Stimulated activated CD4-positive, alpha-beta T cell treated with anti-CD3 and anti-CD28 coated beads, Interleukin-1b, Interleukin-23, amount 100 ng/mL, for 1 hour (primary cell): ENCODE measurements at places on chromosomes 7 and 10.

- no peak for DNase-seq
Observed at GRCh38 chr7:150417239-150417638, 33.2 kb upstream of the GIMAP8 start.

GRCh38 chr10:26837139-26837538, 23.6 kb downstream of the ABI1 start:
- DNase-seq = no peak

DNA sequence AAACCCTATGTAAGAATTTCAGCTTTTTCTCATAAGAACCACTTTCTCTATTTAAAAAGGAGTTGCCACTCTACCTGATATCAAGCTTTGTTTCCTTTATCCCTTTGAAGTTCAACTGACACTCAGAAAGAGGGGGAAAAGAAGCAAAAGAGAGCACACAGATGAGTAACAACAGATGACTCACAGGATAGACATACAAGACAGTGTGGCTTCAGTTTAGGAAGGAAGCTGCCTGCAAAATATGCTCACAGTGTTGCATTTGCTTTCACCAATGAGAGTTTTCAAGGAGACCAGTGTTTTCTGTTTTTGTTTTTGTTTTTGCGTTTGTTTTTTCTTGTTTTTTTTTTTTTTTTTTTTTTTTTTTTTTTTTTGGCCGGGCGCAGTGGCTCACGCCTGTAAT, 1181.6 kb downstream of the DNAJB9 start:
- no peak for DNase-seq

GRCh38 chr7:139523199-139523941, at the start of gene CLEC2L:
CLEC2L (plus strand) TSS chr7:139523685; CDS start chr7:139523928, 243 bp downstream.
- DNase-seq = no peak
